ENCODE measurements at places on chromosomes 7 and 10.

GRCh38 chr10:18659819-18660535 lies 746 bp downstream of the ARL5B start:
- no peak for DNase-seq

DNA sequence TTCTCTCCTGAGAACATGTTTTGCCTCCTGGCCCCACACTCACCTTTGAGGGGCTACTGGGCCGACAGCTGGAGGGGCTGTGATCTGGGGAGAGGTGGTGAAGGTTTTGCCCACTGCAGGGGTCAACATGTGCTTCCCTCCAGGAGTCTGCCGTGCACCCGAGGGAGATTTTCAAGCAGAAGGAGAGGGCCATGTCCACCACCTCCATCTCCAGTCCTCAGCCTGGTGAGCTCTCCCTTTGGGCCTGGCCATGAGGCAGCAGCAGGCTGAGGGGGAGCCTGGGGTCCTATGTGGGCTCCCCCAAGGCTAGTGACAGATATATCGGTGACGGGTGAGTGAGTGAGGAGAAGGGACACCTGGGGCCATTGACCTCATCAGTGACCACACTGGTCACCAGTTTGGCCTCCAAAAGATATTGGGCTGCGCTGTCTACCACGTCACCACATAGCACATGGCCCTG lies 6.6 kb downstream of the PGAM2 start:
- peak; percentile 40 for DNase-seq

DNA sequence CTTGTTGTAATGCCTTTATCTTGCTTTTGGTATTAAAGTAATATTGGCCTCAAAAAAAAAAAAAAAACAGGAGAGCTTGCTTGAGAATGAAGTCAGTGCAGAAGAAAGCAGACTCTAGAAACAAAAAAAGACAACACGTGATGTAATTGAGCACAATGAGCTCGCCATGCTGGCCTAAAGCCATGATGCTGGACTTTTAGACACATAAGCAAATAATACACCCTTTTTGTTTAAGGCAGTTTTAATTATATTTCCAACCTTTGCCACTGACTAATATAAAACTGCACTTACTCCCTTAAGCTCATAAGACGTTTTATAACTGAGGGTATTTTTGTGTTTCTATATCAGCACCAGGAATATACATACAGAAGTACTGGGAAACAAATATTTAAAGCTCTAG lies 798.3 kb downstream of the KCNMA1 start:
- no peak for DNase-seq

GRCh38 chr7:114823290-114823689 lies 98.6 kb upstream of the MDFIC start:
- DNase-seq = no peak

GRCh38 chr10:932589-932988 lies 1.1 kb upstream of the LARP4B start:
- DNase-seq = no peak

GRCh38 chr10:15684768-15685167 lies 35.0 kb downstream of the ITGA8 start:
- DNase-seq = no peak

- no peak for DNase-seq
Measured at GRCh38 chr7:135414850-135415439, 95.0 kb downstream of the CNOT4 start.

GRCh38 chr7:104986628-104987259 lies 27.3 kb upstream of the KMT2E start:
- no peak for DNase-seq

GRCh38 chr10:33071857-33072256 lies 113.8 kb upstream of the ITGB1 start:
- no peak for DNase-seq
